ENCODE measurements at places on chromosomes 13 and 19.

GRCh38 chr19:33524024-33524664, 2.6 kb upstream of the PEPD start:
- DNase-seq: no peak

DNA sequence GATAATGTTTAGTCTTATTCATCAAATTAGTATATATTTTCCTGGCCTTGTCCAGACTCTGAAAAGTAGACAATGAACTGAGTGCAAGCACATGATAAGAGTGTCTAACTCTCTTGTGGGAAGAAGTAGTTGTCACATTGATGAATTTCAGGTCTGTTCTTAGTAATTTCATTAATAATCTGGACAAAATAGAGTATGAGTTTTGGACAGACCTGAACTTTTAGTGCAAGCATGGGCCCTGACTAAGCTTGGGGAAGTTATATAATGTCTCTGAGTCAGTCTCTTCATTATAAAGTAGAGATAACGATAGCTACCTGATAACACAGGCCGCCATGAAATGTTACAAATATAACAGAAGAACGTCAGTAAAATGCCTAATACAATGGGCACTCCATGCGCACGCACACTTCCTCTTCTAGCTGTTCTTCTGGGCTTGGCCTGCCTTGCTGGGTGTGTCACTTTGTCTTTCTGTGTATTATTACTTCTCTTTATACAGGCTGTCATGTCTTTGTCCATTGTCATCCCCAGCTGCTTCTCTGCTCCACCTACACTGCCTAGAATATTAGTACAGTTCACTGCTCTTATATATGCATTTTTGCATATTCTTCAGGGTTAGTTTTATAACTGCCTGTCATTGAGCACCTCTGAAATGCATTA, 129.1 kb upstream of the HTR2A start:
- no peak for DNase-seq

- no peak for DNase-seq
Observed at GRCh38 chr19:4108767-4109625, 14.9 kb downstream of the MAP2K2 start.

DNA sequence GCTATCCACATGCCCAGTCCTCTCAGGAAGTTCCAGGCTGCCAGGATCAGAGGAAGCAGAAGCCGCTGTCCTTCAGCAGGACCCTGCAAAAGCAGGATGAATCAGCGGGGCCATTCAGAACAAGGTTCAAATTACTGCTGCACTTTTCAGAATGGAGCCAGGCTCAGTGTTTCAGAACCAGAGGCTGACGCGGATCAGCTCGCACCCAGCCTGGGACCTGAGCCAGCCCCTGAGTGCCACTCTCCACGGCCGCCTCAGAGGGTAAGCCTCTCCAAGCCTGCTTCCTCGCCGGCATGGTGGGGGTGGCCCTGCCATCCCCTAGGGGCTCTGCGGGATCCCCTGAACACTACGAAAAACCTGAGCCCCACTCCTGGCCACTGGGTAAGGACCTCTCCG, 24.7 kb downstream of the RASA3 start:
- DNase-seq: no peak

- no peak for DNase-seq
Observed at GRCh38 chr19:51140441-51140840, 1.7 kb upstream of the SIGLEC7 start.

- peak; percentile 17 for DNase-seq
Observed at GRCh38 chr19:53908106-53908934, 758 bp upstream of the CACNG7 start.

DNA sequence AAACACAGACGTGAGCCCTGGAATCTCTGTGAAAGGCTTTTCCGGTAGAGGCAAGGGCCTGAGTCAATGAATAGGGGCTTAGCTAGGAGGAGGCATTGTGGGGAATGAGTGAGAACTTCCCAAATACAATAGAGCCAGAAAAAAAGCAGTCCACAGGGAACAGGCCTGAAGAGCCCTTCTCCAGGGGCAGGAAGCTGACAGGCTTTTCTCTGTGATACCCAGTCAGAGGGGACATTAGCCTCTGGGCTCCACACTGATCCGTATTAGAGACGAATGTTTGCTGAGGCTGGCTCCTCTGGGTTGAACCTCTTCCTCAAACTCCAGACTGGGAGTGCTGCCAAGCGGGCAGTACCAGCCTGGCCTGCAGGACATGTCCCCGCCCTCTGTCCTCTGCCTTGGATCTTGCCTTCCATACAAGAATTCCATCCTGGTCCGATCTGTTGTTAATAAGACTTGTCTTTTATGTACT, 2.3 kb downstream of the DHRS12 start:
- no peak for DNase-seq

DNA sequence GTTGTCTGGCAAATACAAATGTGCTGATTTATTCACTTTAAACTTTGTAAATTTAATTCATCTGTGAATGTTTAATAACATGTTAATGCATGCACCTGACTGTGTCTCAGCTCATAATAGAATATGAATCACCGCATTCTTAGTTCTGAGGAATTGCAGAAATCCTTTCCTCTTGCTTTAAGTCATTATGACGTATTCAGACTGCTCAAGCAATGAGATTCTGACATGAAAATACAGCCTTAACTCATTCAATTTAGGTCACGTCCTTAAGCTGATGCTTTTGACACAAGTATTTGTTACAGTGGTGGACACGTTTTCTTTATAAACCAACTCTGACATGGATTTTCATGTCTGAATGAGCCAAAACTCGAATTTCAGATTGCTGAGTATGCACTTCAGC, 541.0 kb upstream of the KLF12 start:
- no peak for DNase-seq

- no peak for DNase-seq
Observed at GRCh38 chr19:3357992-3358688, 8.2 kb upstream of the NFIC start.

DNA sequence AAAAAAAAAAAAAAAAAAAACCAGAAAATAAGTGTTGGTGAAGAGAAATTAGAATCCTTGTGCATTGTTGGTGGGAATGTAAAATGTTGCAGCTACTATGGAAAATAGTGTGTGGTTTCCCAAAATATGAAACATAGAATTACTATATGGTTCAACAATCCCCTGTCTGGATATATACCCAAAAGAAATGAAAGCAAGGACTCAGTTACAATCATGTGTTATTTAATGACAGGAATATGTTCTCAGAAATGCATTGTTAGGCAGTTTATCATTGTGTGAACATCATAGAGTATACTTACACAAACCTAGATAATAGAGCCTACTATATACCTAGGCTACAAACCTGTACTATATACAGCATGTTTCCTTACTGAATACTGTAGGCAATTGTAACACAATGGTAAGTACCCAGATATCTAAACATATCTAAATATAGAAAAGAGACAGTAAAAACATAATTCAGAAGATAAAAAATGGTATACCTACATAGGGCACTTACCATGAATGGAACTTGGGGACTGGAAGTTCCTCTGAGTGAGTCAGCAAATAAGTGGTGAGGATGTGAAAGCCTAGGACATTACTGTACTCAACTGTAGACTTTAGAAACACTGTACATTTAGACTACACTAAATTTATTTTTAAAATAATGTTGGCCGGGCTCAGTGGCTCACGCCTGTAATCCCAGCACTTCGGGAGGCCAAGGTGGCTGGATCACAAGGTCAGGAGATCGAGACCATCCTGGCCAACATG, 25.7 kb upstream of the SLC7A1 start:
- DNase-seq: no peak

- no peak for DNase-seq
Observed at GRCh38 chr13:43516401-43516833, 270.4 kb downstream of the ENOX1 start.

GRCh38 chr19:48603449-48603848, 3.1 kb upstream of the SPACA4 start:
- no peak for DNase-seq

GRCh38 chr13:111286162-111286561, 34.3 kb upstream of the TEX29 start:
- no peak for DNase-seq

GRCh38 chr13:110349239-110349638, 42.2 kb downstream of the COL4A2 start:
- no peak for DNase-seq

GRCh38 chr13:33721724-33722123, 96.2 kb upstream of the RFC3 start:
- DNase-seq: no peak

GRCh38 chr19:2478756-2479555, 3.0 kb downstream of the GADD45B start:
- DNase-seq: no peak

GRCh38 chr13:98291658-98292057, 114.6 kb upstream of the RNF113B start:
- no peak for DNase-seq

All from stimulated activated CD8-positive, alpha-beta memory T cell treated with anti-CD3 and anti-CD28 coated beads, Interleukin-7, amount 100 ng/mL, for 24 hours (primary cell).